AG10803 (cell line): ENCODE measurements at places on chromosomes 16 and 17.

GRCh38 chr16:24800586-24800985 is 45.2 kb upstream of the SLC5A11 start:
- DNase-seq, result peak; percentile 20

DNA sequence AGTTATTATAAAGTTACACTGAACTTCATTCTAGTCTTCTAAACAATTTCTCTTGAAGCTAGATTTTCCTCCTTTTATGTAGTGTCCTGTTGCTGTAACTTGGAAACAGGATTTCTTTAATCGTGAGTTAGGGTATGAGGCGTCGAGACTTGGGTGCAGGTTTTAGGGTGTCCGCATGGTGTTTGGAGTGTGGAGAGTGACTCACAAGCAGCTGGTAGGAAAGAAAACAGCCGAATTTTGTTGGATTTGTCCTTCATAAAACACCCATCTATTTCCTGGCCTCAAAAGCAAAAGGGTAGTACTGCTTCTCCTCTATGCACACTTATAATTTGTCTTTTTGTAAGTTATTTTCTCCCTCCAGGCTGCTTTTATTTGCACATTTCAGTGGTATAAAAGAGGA is 1.6 kb downstream of the RPTOR start:
- DNase-seq, result no peak

- no peak for DNase-seq
These were observed 31.0 kb downstream of the CPNE2 start for GRCh38 chr16:57123216-57123973.

- DNase-seq, result no peak
These were observed 15.5 kb downstream of the CES1 start for GRCh38 chr16:55817236-55817912.

DNA sequence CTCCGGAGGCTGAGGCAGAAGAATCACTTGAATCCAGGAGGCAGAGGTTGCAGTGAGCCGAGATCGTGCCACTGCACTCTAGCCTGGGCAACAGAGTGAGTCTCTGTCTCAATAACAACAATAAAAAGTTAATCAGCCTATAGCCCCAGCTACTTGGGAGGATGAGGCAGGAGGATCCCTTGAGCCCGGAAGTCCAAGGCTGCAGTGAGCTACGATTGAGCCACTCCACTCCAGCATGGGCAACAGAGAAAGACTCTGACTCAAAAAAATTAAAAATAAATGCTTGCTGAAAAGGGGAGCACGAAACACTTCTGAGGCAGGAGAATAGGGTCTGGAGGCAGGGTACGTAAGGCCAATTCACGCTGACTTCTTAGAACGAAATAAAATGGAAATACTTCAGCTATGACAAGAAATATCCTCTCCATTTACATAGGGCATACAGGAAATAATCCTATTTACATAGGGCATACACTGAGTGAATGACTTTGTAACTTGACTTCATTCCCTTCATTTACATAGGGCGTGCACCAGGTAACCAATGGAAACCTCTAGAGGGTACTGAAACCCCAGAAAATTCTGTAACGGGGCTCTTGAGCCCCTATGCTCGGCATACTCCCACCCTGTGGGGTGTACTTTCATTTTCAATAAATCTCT is 3.2 kb upstream of the PRPSAP1 start:
- DNase-seq, result no peak

DNA sequence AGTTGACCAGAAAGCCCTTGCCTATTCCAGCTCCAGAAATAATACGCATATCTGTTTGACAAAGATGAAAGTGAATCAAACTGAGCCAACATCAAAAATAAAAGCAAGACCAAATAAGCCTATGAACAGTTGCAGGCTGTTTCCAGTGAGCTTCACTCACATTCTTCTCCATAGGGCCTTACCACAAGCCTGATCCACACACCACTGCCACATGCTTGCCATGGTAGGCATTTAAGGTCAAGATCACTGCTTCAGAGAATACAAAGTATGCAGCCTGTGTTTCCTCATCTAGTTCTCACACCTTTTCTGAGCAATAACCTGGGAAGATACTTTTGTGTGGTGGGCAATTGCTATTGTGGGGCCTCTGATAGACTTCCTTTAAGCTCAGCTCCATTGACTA is 1060.2 kb downstream of the CDH11 start:
- DNase-seq, result peak; percentile 16

DNA sequence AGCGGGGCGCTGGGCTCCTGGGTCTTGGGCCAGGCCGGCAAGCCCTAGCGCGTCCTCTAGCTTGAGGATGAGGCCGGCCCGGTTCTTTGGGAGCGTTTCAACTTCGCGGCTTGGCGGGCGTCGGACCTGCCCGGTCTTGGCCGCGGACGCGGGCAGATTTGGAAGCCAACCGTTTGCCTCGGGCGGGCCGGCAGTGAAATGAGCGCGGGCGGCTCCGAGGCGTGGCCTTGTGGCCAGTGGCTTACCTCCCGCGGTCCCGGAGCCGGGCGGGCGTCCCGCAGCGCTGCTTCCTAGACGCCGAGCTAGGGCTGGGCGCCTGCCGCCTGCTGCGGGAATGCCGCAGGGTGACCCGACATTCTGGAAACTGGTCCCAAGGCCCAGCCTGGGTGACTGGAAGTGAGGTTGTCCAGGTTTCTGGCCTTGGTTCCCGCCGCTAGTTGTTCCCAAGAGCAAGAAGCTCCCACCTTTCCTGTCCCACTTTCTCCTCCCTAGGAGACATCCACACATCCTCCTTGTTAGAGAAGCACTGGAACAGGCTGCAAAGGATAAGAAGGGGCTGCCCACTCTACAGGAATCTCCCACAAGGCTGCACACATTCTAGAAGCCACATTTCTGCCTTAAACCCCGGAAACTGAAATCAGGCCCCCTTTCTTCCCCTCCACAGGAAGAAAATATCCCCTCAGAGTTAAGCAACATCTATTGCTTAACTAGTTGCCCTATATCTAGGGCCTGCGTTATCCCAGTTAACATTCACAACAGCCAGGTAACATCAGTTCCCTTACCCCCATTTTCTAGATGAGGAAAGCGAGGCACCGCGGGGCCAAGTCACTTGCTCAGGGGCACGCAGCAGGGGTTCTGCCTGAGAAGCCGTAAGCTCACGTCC is 4.5 kb upstream of the CBX8 start:
- no peak for DNase-seq

DNA sequence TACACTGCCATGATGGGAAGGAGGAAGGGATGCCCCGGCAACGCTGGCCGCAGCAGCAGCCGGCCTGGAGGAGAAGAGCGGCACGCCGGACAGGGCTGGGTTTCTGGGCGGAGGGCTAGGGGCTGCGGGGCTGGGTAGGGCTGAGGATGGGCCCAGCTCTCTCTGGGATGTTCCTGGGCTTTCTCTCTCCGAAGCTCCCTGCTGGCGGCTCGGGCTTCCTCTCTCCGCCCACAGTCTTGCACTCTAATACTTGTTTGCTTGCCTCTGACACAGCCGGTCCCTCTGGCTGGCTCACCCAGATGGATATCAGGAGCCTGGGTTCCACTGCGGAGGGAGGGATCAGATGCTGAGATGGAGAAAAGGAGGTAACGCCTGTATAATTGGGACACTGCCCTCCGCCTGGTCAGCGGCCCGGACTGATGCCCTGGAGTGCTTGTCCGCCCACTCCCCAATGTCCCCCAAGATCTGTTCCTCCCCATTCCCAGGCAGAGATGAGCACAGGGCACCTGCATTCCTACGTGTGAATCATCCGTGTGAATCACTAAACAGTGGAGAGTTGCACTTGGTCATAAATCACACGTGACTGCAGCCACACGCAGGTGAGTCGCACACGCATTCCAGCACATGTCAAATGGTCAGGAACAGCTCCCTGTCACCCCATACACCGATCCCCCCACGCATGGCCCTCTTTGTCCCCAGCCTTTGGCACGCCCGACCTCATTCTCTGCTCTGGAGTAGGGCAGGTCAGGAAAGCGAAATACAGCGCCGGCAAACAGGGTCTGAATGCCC is at the start of gene ALOXE3:
ALOXE3 (minus strand) TSS at position 535 of the 789 bp plus-strand sequence; CDS start at position 11, 524 bp downstream.
- DNase-seq, result peak; percentile 52

DNA sequence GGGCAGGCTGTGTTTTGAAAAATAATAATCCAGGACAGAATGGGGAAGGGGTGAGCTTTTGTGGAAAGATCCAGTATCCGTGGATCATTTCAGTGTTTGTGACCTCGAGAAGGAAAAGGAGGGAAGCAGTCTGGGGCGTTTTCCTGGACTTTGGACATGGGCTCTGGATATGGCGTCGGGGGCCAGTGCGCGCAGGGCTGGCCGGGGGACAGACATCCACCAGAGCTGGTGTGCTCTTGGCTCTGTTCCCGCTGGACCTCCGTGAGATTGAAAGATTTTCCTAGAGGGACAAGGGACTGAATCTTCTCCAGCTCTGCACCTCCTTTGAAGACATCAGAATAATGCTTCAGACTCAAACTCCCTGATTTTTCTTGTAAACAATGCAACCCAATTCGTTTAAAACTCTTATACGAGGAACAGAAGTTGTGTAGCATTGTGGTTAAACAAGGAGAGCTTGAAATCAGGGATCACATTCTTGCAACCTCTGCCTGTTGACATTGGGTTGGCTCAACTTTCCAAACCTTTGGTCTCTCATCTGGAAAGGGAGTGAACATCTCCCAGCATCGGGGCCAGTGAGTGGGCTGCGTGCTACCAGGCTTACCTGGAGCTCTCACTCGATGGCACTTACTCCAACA is 75.9 kb downstream of the C16orf95 start:
- DNase-seq, result no peak

DNA sequence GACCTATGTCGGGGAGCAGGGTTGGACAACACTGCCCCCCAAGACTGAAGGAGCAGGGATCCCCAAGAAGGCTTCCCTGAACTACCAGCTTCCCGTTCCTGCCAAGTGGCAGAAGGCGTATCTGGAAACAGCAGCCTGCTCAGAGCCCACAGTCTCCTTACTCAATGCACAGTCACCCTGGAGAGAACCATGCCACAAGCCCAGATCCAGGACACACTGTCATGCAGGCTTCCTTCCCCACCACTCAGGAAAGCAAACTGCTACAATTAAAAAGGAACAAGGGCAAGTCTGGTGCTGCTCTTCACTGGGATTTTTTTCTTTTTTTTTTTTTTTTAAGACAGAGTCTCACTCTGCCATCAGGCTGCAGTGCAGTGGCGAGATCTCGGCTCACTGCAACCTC is 8.2 kb downstream of the WDR45B start:
- DNase-seq, result no peak

DNA sequence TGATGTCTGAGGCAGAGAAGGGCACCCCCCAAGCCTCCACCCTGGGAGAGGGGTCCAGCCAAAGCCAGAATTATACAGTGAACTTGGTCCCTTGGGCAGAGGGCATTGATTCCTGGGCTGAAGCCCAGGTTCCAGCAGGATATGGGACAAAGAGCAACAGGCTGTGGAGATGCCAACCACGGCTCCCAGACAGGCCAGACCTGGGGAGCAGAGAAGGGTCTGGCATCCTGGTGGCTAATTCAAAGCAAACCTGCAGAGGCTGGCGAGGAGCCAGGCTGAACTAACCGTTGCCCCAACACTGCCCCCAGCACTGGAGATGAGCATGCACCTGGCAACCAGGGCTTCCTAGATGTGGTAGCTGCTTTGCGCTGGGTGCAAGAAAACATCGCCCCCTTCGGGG is 3.0 kb downstream of the CES3 start:
- DNase-seq, result no peak

DNA sequence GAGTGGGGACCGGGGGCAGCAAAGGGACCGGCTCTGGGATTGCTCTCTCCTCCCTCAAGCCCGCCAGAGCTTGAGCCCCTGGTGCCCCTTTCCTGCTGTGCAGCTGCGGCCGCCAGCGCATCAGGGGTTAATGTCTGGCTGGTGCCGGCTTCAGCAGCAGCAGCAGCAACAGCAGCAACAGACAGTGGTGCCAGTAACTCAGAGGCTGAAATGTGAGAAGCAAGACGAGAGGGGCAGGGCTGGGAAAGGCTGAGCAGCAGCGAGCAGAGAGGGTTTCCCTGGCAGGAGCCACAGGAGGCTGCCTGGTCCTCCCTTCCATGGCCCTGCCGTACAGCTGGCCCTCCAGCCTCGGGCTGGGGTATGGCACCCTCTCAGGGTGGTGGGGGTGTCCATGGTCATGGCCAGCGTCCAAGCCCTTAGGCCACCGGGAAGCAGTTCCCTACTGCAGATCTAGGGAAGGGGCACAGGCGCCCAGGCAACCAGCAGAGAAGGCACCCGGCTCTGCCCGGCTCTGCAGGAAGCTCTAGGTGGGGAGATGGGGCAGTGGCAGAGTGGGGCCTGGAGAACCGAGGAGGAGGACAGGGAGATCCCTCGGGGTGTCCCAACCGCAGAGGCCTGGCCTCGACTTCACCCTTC is 21.1 kb upstream of the TFAP4 start:
- peak; percentile 79 for DNase-seq

DNA sequence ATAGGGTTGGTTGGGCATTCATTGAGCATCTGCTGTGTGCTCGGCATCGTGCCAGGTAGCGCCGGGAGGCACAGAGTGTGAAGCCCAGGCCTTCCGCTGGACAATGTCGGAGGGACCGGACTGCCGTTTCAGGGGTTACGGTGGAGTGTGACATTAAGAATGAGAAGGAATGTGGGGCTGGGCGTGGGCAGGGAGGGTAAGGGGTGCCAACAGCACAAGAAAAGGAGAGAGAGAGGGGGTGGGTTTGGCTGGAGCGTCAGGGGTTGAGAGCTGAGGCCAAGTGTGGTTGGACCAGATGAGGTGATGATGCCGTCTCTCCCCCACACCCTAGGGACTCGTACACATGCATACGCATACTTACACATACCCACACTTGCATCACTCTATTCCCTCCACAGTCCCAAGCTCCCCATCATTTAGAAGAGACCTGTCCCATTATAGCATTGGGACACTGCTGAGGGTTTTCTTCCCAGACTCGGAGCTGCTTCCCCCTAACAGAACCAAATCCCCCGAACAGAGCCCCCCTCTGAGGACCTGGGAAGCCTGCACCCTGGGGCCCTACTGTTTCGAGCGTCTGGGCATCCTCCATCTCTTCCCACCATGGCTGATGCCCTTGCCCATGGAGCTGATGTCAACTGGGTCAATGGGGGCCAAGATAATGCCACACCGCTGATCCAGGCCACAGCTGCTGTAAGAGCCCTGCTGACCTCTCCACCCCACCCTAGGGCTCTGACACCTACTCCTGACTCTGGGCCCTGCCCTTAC is 3.3 kb upstream of the KCTD11 start:
- DNase-seq, result peak; percentile 82

DNA sequence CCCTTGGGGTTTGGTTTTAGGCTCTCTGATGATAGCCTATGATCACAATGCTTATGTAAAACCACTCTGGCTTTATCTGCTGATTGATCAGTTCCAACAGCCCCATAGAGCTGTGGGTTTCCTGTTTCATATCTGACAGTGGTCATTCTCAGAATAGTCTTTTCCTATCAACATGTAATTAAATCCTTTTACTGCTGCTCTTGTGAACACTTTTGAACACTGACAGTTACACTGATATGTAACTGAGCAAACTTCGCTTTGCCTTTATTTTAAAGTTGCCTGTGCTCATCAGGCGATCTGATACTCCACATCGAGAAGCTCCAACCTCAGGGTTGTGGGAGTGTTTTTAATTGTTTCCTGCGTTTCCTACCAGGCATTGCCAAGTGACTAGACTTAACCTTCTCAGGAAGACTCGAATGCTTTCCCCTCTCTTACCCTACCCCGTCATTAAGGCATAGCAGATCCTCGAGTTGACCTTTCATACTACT is 17.3 kb upstream of the CLEC18B start:
- DNase-seq, result no peak

GRCh38 chr17:50055055-50055425 is 870 bp upstream of the ITGA3 start:
- DNase-seq, result no peak
